ENCODE measurements at places on chromosomes 11 and 22.
A peak's percentile ranks its signal among the peaks of the same experiment; 100 is the strongest.

GRCh38 chr11:34111722-34112270, 6.4 kb downstream of the NAT10 start:
- no peak for DNase-seq

DNA sequence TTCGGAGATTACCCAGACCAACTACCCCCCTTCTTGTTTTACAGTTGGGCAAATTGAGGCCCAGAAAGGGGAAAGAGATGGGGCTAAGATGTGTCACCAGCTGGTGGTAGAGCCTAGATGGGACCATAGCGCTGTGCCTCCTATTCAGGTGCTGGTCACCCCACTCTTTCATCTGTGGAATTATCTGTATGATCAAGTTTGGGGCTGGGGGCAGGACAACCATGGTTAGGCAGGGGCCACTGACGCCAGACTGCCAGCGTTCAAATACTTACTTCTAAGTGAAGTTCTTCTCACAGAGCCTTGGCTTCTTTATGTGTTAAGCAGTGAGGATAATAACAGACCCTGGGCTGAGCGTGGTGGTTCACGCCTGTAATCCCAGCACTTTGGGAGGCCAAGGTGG, 55.9 kb downstream of the IGLL1 start:
- DNase-seq: no peak

- DNase-seq: peak; percentile 4
These were observed 1276.1 kb downstream of the LRRC4C start for GRCh38 chr11:40183073-40184064.

GRCh38 chr11:46188017-46188416, 66.8 kb upstream of the PHF21A start:
- no peak for DNase-seq

- DNase-seq: no peak
These were observed 201.0 kb upstream of the NAV2 start for GRCh38 chr11:19511413-19512183.

All from GM12864 (cell line).